DND-41 (cell line): ENCODE measurements at places on chromosomes 5 and 9.
A peak's percentile ranks its signal among the peaks of the same experiment; 100 is the strongest.

DNA sequence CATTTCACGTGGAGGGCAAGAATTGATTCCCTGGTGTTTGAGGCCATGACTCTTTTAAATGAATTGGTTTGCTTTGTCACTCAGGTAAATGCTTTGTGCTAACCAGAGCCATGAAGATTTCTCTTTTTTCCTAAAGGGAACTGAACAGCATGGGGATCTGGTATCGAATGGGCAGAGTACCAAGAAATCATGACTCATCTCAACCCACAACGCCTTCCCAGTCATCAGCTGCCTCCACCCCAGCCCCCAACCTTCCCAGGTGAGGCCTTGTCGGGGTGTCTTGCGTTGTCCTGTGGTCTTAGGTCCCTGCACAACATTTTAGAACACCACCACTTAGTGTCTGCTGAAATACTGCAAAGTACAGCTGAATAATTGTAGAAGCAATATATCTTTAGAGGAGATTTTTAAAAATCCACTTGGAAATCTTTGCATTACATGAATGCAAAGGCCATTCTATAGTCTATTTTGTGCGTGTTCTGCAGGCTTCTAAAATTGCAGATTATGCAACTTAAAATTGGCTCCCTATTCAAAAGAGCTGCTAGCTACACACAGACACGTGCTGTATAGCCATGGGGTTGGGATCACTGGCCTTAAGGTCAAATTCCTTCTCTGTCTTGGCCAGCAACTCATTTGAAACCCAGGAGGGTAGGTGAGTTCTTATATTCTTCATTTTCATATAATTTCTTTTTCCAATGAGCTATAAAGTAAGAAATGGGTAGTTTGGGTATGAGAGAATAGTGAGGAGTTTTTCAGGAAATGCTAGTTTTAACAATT is 69.0 kb downstream of the MVB12B start:
- DNase-seq: peak; percentile 17

GRCh38 chr5:169956126-169956525 is 24.2 kb downstream of the INSYN2B start:
- no peak for DNase-seq

DNA sequence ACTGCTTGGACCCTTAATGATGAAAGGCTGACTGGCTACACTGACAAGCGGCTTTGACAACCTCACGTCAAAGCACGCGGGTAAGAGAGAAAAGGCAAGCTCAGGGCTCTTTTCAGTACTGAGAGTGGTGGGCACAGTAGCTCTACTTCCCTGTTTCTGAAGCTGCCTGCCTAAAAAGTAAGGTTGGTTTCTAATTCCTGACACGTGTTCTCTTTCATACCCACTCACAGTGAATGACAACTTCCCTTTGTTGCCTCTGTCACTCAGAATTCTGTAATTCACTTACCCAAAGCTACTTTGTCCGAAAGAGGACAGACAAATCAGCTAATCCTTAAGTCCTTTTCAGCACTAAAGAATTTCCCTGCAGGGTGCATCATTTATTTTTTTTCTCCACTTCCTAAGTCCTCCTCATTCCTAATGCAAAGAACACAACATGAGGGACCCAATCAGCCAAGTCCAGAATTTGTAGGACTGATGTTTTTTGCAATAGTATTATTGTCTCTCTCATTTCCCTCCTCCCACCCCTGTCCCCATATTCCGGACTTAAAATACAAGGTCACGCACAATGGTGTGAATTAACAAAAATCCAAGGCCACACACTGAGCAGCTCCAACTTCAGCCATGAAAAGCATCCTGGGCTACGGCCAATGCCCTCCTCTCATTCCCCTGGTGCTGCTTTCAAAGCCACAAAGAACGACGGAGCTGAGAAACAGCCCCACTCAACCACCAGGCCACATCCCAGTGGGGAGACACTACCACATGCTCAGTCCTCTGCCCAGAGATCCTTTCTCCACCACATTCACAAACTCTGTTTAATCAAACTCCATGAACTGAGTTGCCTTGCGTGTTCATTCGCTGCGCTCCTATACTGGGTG is 221.0 kb downstream of the TSSK1B start:
- DNase-seq: no peak

- no peak for DNase-seq
Observed at GRCh38 chr9:81411961-81412360, 277.4 kb downstream of the TLE1 start.

GRCh38 chr9:133119846-133120500 is 1.1 kb downstream of the RALGDS start:
- no peak for DNase-seq

GRCh38 chr9:3916411-3916810 is 383.5 kb downstream of the GLIS3 start:
- DNase-seq: no peak

DNA sequence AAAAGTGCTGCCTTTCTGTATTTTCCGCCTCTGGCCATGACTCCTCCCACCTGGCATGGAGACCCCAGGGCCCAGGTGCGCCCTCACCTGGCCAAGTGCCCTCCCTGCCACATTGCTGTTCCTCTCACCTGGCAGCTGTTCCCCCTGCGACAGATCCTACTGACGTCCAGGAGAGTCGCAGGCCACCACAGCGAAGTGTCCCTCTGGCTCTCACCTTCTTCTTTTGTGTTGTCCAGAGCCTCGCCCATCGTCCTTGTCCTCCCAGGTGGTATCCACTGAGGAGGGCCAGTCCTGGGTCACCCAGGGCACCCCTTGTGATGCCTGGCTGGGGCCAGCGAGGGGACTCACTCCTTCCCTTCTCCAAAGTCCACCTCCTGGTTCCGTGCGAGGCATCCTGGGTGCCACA is 2.6 kb downstream of the NKD2 start:
- peak; percentile 52 for DNase-seq

- DNase-seq: no peak
Observed at GRCh38 chr5:68562308-68562707, 346.8 kb downstream of the PIK3R1 start.

GRCh38 chr5:152305525-152305924 is 99.6 kb downstream of the NMUR2 start:
- no peak for DNase-seq

GRCh38 chr9:84756171-84756570 is 86.6 kb downstream of the NTRK2 start:
- DNase-seq: no peak

DNA sequence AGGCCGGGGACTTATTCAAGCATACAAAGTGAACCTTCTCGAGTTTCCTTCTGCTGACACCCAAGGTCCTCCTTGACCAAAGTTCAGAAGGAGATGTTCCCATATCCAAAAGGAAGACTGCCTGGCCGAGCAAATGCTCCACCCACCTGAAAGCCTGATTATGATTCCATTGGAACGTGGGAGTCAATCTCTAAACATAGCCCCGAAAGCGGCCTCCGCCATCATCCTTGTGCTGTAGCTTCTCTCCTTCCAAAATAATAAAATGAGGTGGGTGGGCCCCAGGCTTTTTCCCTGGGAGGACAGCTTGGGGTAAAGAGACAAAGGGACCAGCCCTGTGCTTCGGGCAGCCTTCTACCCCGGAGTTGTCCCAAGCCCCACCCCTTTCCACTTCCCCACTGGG is 355.6 kb upstream of the SLC30A5 start:
- no peak for DNase-seq

DNA sequence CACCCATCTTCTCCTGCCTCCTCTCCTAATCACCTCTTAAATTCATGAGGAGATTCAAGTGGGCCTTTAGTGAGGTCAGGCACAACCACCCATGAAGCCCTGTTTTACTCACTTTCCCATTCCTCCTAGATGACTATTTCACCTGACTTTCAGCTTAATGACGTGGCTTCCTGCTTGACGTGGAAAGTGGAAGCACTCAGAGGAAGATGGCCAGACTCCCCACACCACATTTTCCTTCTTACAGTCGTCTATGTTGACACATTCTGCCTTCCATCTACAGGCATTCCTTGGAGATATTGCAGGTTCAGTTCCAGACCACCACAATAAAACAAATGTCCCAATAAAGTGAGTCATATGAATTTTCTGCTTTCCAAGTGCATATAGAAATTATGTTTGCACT is 146.4 kb upstream of the TAS2R1 start:
- DNase-seq: no peak

DNA sequence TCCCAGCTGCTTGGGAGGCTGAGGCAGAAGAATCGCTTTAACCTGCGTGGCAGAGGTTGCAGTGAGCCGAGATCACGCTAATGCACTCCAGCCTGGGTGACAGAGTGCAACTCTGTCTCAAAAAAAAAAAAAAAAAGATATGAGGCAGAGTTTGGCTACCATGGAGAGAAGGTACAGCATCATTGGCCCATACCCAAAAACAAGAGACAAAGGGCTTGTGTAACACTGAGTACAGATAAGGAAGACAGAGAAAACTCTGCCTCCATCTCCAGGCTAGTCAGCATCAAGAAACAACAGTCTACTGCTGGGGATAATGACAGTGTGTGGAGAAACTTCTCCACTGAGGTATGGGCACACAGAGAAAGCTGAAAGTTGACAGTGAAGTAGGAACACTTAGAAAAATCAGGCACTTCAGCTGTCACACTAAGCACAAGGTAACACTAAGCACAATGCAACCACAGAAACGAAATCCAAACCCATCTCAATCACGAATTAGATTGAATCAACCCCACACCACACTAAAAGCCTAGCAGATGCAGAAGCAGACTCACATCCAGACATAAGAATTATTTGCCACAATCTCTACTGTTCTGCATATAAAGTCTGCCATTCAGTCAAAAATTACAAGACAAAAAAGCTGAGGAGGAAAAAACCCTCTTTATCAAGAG is 10.5 kb downstream of the PJA2 start:
- no peak for DNase-seq

- no peak for DNase-seq
Observed at GRCh38 chr9:26530841-26531240, 361.8 kb downstream of the CAAP1 start.

GRCh38 chr5:116885825-116886224 is 311.2 kb upstream of the SEMA6A start:
- DNase-seq: no peak

- no peak for DNase-seq
Observed at GRCh38 chr5:109413458-109413857, 3.7 kb upstream of the PJA2 start.

DNA sequence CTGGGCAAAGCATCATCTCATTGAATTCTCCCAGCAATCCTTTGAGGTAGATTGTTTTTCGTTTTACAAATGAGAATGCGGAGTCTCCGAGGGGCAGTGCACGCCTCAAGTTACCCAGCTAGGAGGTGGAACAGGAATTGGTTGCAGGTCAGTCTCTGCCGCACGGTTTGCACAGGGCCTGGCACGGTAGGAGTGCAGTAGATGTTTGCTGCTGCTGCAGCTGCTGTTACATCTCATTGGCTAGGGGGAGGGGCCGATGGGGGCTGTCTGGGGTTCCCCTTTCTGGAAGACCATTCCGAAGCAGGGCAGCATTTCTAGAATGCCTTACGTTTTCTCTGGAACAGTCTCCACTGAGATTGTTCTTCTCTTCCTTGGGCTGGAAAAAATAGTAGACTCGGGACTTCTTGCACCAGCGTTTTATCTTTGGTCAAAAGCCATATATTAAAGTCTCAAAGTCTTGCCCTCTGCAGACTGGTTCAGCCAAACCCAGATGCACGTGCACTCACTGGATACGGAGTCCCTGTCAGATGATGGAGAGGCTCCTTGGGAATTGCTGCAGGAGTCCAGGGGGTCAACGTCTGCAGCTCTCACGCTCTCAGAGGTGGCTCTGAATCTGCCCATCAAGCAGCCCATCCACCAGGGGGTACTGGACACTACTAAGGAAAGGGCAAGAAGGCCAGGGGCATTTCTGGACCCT is 1.2 kb downstream of the USP20 start:
- DNase-seq: no peak

DNA sequence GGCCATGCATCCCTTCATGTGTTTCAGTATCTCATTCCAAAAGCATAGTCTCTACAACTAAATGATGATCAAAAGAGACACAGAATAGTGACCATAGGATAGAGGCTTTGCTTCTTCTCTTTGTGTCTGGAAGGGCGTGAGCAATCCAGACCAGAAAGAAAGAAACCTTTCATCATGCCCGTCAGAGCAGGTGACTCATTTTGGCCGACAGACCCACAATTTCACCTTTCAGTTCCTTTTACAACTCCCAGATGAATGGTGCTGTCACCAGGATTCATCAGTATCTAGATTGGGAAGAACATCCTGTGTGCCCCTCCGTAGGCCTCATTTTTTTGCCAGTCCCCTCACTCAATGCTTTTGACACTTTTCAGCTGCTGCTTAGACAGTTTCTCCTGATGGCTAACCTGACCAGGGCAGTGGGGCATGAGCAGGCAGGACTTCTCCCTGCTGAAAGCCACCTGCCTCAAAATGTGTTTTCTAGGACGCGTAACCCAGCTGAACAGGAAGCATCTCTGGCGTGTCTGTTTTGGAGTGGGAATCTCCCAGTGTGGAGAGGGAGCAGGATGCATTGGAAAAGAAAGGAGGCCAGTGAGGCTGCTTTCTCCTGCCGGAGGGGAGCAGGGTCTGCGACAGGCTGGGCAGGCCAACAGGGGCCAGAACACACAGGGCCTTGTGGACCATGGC is 21.2 kb downstream of the ABLIM3 start:
- DNase-seq: no peak

- DNase-seq: no peak
Observed at GRCh38 chr5:97480313-97480712, 297.3 kb upstream of the RIOK2 start.

GRCh38 chr5:38469707-38470267 is 86.7 kb downstream of the LIFR start:
- no peak for DNase-seq

- no peak for DNase-seq
Observed at GRCh38 chr9:89744255-89744648, 139.4 kb downstream of the GADD45G start.

DNA sequence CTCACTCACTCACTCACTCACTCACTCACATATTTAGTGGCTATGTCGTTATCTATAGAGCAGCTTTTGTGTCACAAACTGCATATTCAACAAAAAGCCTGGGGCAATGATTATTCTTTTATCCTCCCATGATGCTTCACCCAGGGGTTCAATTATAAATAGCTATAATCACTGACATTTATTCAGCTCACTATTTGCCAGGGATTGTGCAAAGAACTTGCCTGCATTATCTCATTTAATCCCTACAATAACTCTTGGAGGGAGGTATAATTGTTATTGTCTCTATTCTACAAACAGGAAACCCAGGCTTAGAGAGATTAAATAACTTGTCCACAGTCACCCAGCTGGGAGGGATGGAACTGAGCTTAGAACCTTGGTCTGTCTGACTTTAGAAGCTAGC is 298.0 kb upstream of the MSX2 start:
- no peak for DNase-seq

DNA sequence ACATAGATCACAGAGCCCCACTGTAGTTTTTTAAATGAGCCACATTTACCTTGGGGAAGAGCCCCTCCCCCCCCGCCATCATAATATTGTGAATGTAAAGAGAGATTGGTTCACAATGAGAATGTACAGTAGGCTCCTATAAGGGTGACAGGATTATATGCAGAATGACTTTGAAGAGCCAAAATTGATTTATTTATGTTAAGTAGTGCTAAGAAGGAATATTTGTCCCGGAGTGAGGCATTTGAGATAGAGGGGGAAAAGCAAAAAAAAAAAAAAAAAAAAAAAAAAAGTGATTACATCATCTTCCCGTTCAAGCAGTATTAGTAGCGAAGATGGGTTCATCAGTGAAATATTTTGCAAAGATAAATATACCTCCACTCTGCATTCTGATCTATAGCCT is 73.9 kb downstream of the PIK3R1 start:
- no peak for DNase-seq

- no peak for DNase-seq
Observed at GRCh38 chr5:41415242-41415641, 95.2 kb downstream of the PLCXD3 start.

- no peak for DNase-seq
Observed at GRCh38 chr9:8871796-8872445, 1072.3 kb upstream of the DMAC1 start.

GRCh38 chr5:154164249-154164581 is 26.3 kb upstream of the GALNT10 start:
- no peak for DNase-seq

- DNase-seq: no peak
Observed at GRCh38 chr5:172732201-172732865, 38.7 kb downstream of the DUSP1 start.
